Aorta (tissue), 5 donors: ENCODE measurements at places on chromosomes 16 and 17. TPM values are rescaled to one million over a fixed set of nuclear protein-coding genes. Genes with fewer than 3 reads are reported as not detected.

DNA sequence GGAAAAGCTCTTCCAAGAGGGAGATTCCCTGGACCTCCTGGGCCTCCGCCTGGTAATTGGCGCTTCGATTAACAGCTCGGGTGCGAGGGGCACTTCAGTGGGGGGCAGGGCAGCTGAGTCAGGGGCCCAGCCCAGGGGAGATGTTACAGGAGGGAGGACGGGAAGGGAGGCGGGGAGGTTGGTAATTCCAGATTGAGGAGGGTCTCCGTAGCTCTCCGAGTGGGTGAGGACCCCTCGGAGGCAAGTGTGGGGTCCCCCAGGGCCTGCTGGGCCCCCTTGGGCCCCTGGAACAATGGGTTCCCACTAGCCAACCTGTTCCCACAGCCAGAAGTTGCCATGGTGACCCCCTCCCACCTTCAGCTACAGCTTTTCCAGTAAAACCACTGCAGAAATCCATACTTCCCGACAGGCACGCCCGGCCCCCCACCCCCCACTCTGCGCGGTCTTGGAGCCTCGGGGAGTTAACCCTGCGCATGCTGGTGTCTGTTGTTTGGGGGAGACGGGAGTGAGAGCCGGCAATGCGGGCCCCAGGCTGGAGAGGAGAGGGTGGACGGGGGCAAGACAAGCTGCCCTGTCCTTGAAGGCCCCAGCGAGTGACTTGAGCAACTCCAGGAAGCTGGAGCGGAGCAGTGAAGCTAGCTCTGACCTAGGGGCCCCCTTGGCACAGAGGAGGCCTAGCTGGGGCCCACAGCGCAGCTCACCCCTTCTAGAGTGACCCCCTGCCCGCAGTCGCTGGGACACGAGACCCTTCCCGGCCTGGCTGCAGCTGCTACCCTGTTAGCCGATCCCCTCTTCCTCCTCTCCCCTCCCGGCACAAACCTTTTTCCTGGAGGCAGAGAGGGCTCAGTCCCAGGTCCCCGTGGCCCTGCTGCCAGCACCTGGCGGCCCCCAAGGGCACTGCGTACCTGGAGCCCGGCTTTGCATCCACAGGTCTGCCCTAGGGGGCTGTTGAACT is 37.8 kb downstream of the TMEM235 start:
- no peaks in the 10 kb centered on the region for H3K4me1 ChIP-seq
- H3K36me3 ChIP-seq, result no peaks in the 10 kb centered on the region
- no peak overlapping the region for H3K27ac ChIP-seq
- DNase-seq, result peak; percentile 73

DNA sequence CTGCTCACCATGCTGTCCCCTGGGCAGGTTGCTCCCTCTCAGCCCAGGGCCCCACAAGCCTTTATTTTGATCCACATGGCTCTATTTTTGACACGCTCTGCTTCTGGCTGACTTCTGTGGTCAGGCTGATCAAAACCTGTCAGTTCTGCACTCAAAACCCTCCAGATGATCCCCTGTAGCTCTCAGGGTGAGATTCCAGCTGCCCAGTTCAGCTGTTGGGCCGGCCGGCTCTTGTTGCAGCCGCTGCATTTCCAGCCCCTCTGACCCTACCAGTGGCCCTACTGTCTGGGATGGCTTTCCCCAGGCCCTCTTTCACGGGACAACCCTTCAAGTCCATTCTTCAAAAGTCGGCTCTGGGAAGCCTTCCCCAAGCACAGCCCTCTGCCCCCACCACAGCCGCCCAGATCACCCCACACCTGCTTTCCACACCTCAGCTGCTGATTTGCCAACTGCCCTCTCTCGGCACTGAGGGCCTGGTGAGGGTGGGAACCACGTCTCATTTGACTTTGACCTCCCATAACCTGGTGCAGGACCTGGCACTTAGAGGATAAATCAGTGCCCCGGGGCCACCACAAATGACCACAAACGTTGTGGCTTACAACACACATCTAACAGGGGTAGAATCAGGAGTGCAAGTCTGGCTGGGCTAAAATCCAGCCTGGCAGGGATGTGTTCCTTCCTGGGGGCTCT is 16.3 kb upstream of the CACNG4 start:
- no peaks in the 10 kb centered on the region for H3K36me3 ChIP-seq
- no peak overlapping the region for H3K4me3 ChIP-seq
- H3K27me3 ChIP-seq, result no peaks in the 10 kb centered on the region
- no peaks in the 10 kb centered on the region for H3K4me1 ChIP-seq

- no peaks in the 10 kb centered on the region for H3K27me3 ChIP-seq
- H3K4me1 ChIP-seq, result no peaks in the 10 kb centered on the region
- DNase-seq, result no peak
- H3K4me3 ChIP-seq, result no peak overlapping the region
Observed at GRCh38 chr17:72439893-72440502, 319.2 kb downstream of the SOX9 start.

The TMEM98 gene
- total RNA-seq, result 39.3 TPM

The KRTAP3-2 gene
- not detected for total RNA-seq

- H3K27me3 ChIP-seq, result no peaks in the 10 kb centered on the region
- peaks cover 2% of the 10 kb centered on the region for H3K4me1 ChIP-seq
- no peak for DNase-seq
- peak overlapping the region; percentile 99 for H3K4me3 ChIP-seq
Observed at GRCh38 chr17:7250695-7251627, 573 bp downstream of the CTDNEP1 start.

DNA sequence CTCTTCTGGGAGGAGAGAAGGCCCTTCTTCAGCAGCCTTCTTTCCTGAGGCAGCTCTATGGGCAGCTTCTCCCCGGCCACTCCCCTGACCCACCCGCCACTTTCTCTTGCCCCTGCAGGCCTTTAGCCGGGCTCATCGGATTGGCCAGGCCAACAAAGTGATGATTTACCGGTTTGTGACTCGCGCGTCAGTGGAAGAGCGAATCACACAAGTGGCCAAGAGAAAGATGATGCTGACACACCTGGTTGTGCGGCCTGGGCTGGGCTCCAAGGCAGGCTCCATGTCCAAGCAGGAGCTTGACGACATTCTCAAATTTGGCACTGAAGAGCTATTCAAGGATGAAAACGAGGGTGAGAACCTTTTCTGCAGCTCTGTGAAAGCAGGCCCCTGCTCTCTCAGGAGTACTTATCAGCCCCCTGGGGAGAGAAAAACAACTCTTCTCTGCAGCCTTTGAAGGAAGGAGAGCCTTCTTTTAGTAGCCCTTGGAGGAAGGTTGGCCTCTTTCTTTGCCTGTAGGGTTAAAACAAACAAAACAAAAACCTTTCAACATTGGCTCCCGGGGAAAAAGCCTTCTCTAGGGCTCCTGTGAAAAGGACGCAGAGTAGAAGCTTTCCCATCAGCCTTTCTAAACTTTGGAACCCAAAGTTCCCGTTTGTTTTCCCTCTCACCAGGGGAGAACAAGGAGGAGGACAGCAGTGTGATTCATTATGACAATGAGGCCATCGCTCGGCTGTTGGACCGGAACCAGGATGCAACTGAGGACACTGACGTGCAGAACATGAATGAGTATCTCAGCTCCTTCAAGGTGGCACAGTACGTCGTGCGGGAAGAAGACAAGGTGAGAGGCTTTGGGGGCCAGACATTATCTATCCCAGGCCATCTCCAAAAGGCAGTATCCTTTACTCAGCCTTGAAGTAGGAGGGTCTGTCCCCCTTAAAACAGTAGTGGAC is 12.7 kb downstream of the RNF227 start:
- no peaks in the 10 kb centered on the region for H3K27me3 ChIP-seq
- H3K27ac ChIP-seq, result no peak overlapping the region
- no peaks in the 10 kb centered on the region for H3K36me3 ChIP-seq
- no peak overlapping the region for H3K4me3 ChIP-seq
- H3K4me1 ChIP-seq, result no peaks in the 10 kb centered on the region
- DNase-seq, result peak; percentile 53

The CLEC18B gene
- total RNA-seq, result 3.0 TPM
